ENCODE measurements at places on chromosomes 4 and X.

GRCh38 chr4:36256398-36256891 is 12.1 kb upstream of the ARAP2 start:
- no peak for DNase-seq

DNA sequence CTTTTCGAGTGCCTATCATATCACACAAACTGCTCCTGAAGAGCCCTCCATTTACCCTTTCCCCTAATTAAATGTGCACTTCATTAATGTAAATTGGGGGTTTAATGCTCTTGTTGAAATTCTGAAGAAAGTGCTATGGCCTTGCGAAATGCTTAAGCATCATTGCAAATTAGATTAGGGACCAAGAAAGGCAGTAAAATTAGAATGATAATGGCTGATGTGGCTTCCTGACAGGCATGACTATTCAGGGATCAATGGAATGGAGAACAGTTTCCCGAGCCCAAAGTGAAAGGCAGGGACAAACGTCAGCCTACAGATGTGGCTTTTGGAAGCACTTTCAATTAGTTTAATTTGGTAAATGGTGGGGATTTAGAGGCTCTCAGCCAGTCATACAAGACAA is 120.1 kb downstream of the NKX6-1 start:
- no peak for DNase-seq

GRCh38 chr4:8385611-8386010 is 54.9 kb downstream of the ACOX3 start:
- DNase-seq = no peak

GRCh38 chr4:86821151-86821550 is 28.0 kb downstream of the SLC10A6 start:
- DNase-seq = no peak

DNA sequence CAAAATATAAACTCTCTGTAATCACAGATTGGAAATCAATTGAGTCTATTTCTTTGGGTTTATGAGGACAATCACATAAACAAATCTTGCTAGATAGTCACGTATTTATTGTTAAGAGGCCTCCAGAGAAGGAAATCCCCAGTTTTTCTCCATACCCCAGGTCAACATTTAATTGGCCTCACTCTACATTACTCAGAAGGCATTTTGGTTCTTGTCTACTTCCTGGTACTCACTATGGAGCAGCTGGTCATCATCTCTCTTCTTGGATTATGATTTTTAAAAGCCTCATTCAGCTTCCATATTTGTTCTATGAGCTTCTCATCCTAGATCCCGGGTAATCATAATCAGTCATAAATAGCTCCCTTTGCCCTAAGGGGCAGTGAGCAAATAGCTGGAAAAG is 81.6 kb upstream of the LNX1 start:
- DNase-seq = no peak

- no peak for DNase-seq
Observed at GRCh38 chrX:93354651-93355050, 318.7 kb downstream of the NAP1L3 start.

GRCh38 chr4:20844311-20844710 is 144.1 kb downstream of the PACRGL start:
- no peak for DNase-seq

GRCh38 chrX:50684871-50685270 is 129.1 kb downstream of the SHROOM4 start:
- DNase-seq = no peak

GRCh38 chr4:8553216-8553615 is 27.0 kb upstream of the GPR78 start:
- DNase-seq = no peak

Data from T-helper 2 cell treated with Interferon-gamma antibody and Interleukin-4, amounts not matched to agents 5 μg/mL and 100 μg/mL, for 36 hours (primary cell).